ENCODE measurements at places on chromosomes 6 and 20.

- DNase-seq, result no peak
These were observed 57.6 kb upstream of the IER3 start for GRCh38 chr6:30801950-30802349.

DNA sequence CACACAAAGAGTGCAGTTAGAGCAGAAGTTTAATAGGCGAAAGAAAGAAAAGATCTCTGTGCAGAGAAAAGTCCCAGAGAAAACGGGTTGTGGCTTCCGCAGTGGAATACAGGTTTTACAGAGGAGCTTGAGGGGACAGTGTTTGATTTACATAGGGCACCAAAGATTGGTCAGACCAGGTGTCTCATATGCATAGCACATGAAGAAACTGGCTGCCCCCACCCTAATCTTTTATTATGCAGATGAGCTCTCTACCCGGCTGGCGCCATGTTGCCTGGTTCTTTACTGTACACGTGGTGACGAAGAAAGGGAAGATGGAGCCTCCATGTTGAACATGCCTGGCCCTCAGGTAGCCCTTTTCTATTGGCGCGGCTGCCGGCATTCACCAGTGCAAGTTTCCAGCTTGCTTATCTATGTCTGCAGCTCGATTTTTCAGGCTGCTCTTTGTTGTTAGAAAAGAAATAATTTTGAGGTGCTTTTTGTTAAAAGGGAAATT is 47.4 kb downstream of the SLC35B3 start:
- DNase-seq, result no peak

DNA sequence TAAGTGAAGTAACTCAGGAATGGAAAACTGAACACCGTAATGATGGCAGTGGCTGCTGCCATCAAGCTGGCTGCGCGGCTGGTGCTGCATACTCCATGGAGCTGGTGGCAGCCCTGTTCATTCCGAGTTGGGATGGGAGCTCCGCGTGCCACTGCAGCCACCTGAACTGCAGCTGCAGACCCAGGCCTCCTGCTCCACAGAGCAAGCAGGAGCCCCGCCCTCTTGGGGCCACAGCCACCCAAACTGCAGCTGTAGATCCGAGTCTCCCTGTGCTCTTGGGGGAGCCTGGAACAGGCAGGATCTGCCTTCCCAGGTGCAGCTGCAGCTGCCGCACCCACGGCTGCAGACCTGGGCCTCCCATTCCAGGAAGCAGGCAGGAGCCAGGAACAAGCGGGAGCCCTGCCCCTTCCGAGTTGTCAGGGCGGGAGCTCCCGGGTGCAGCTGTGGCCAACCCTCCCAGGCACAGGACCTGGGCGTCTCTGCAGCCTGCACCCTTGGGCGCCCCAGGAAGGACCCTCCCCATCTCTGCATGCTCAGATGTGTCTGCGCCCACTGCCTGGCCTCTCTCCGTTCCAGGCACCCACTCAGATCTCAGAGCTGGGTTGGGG is 120.2 kb downstream of the GMPR start:
- DNase-seq, result no peak

DNA sequence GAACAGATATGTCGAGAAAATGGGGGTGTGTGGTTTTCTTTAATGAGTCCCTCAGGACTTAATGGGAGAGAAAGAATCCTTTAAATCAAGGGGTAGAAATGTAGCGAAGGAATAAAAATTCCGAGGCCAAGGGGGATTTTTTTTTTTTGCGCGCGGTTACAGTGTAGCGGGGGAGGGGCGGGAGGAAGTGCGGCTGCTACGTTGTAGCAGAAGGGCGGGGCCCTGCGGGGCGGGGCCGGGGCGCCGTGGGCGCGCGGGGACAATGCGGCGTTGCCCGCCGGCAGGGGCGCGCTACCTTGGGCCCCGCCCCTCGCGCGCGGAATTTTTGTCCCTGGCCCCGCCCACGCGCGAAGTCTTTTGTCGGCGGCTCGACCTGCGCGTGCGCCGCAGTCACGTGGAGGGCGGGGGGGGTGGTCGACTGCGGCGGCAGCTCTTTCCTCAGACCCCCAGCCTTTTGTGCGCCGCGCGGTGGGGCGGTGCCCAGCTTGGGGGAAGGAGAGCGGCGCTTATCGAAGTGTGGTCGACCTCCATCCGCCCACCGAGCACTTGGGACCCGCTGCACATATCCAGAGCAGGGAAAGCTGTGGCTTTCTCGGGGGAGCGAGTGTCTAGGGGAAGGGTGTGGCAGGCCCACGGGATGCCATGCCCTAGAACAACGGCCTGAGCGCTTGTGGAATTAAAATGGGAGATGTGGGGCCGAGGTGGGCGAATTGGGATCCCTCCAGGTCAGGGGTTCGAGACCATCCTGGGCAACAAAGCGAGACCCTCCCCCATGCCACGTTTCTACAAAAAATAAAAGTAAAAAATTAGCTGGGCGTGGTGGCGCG is 1.3 kb downstream of the TUBB start:
- DNase-seq, result peak; percentile 90

DNA sequence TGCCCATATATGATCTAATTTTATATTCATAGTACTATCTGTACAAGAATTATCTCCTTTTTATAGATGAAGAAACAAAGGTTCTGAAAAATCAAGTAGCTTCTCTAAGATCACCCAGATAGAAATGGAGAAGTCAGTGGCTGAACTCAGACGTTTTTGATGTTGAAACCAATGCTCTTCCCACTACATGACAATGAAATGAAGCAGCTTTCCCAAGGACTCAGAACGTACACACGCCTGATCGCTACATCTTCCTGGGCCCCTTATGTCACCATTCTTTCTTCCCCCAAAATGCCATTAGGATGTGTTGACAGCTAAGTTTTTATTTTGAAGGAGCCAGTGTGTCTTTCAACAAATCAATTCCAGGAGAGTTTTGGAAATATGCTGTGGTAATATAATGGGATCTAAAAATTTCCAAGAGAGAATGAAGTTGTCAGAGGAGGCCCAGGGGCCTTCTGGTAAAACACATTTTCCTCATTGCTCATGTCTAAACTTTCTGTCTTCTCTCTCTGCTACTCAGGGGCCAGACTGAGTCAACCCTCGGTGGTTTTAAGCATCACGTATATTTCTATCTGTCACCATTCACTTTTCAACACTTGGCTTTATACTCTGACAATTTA is 98.1 kb upstream of the COL21A1 start:
- DNase-seq, result no peak

GRCh38 chr20:24672886-24673677 is 203.7 kb downstream of the SYNDIG1 start:
- no peak for DNase-seq

Data from memory B cell (primary cell).